Umbilical cord (tissue), 2 donors: ENCODE measurements at places on chromosomes 6 and 20. TPM values are rescaled to one million over a fixed set of nuclear protein-coding genes. Genes with fewer than 3 reads are reported as not detected.

Gene ERVFRD-1
- 0.48 TPM for total RNA-seq

Gene GPR6
- not detected for total RNA-seq

Gene MACROD2
- total RNA-seq = 69.6 TPM

Gene SLC17A1
- total RNA-seq = 6.5 TPM

DNA sequence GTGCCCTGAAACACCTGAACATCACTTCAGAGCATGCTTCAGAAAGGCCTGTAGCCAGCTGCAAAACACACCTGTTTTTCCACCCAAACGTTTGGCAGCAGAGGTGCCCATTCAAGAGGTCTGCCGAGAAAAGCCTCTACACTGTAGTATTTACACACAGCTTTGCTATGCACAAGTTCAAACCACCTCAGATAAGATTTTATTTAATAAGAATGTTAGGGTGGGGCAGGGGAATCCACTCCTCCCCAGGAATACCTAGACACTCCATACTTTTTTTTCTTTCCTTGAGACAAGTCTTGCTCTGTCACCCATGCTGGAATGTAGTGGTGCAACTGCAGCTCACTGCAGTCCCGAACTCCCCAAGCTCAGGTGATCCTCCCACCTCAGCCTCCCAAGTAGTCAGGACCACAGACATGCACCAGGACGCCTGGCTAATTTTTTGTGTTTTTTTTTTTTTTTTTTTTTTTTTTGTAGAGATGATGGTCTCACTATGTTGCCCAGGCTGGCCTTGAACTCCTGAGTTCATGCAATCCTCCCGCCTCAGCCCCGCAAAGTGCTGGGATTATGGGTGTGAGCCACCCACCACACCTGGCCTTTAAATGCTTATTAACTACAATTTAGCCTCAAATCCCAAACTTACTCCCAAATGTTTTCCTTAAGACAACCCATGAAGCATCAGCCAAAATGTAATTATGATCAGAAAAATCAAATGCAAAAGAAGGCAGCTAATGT, 9.7 kb downstream of the MRPL14 start:
- no peak for DNase-seq

DNA sequence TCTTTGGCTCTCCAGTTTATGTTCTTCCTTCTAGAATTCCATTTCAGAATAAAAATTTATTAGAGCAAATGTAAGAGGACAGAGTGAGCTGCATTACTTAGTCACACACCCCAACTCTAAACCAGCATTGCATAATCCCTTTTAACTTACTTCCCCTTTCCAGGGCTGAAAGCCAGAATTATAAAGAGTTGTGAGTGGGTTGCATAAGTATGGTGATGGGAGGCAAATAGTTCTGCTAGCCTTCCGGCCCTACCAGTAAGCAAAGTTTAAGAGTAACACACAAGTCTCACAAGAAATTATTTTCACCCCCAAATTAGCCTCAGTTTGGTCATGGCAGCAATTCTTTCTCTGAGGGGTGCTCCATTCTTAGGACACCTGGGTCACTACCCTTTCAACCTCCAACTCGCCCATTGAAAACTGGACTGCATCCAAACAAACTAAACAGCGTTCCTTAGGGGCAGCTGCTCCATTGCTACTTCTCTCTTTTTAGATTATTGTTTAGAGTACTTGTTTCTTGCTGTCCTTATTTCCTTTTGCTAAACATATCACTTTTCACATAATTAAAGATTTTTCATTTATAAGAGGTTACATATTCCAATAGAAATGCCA, 1.6 kb downstream of the KIAA0408 start:
- DNase-seq = peak; percentile 51

- no peak for DNase-seq
Observed at GRCh38 chr6:134744301-134744700, 205.6 kb downstream of the ALDH8A1 start.

DNA sequence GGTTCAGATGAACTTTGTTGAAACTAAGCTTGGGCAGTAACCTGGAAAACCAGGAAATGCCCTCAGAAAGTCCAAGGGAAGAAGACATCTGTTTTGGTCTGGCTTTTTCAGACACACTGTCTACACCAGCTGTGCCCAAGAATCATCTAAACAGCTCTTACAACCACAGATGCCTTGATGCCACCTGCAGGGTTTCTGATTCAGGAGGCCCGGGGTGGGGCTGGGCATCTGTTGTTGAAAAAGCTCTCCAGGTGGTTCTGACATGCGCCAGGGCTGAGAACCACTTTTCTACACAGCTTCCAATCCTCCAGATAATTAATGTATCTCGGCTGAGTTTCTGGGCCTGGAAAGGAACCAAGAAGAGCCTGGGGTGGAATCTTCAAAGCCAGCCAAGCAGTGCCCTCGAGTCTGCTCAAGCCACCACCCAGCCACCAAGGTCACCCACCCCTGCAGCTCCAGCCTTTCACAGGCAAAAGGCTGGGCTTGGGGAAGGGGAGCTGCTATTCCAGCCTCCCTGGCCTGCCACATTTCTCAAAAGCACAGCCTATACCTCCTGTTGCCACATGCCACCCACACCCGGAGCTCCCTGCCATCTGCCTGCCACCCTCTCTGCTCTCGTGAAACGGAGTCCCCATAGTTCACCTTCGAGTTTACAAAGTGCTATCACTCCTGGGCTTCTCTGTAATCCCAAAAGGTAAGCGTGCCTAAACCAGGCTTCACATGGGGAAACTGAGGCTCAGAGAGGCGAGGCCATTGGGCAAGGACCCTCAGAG, 9.4 kb downstream of the MDGA1 start:
- DNase-seq = no peak
